ENCODE measurements at places on chromosomes 4 and X. TPM values are rescaled to one million over a fixed set of nuclear protein-coding genes. Genes with fewer than 3 reads are reported as not detected.
A peak's percentile ranks its signal among the peaks of the same experiment; 100 is the strongest.

The TDO2 gene
- 1.4 TPM for total RNA-seq

The GYG2 gene
- 22.0 TPM for total RNA-seq

The CD38 gene
- 2.5 TPM for total RNA-seq

The HSD17B13 gene
- 0.77 TPM for total RNA-seq

The FOXP3 gene
- total RNA-seq: 0.30 TPM

The SHROOM4 gene
- 2.2 TPM for total RNA-seq

The CPE gene
- 49.6 TPM for total RNA-seq

The HHIP gene
- total RNA-seq: 4.2 TPM

The DKK2 gene
- not detected for total RNA-seq

DNA sequence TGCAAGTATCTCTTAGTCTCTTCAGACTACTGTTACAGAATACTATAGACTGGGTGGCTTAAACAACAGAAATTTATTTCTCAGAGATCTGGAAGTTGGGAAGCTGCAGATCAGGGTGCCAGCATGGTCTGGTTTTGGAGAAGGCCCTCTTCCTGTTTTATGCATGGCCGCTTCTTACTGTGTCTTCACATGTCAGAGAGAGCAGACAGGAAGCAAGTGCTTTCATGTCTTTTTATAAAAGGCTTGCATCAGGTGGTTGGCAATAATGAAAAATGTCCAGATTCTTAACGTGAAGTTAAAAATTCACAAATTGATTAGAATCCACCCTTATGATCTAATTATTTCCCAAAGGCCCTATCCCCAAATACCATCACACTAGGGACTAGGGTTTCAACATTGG, 284.9 kb downstream of the RPA4 start:
- no peak for DNase-seq

GRCh38 chr4:70747874-70748273, 26.1 kb downstream of the RUFY3 start:
- no peak for DNase-seq

DNA sequence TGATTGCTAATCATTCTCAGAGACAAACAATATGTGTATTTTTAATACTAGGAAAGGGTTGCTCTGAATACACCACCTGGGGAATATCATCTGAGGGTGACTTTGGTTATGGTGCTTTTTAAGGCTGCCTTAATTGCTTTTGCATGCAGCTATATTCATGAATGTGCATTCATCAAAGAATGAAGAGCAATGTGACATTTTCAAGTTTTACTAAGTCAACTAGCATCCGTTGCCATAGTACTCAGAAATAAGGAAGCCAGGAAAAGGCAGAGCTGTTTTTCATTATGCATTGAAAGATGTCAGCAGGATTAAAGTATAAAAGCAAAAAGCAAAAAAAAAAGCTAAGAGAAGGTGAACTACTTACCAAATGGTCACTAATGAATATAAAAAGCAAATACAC, 67.4 kb upstream of the PCDH18 start:
- DNase-seq: no peak

- no peak for DNase-seq
Observed at GRCh38 chr4:74640111-74640903, 154.0 kb downstream of the BTC start.

GRCh38 chr4:2583092-2583491, 46.6 kb downstream of the FAM193A start:
- no peak for DNase-seq

GRCh38 chr4:153448003-153448731, 18.0 kb upstream of the TMEM131L start:
- DNase-seq: no peak

DNA sequence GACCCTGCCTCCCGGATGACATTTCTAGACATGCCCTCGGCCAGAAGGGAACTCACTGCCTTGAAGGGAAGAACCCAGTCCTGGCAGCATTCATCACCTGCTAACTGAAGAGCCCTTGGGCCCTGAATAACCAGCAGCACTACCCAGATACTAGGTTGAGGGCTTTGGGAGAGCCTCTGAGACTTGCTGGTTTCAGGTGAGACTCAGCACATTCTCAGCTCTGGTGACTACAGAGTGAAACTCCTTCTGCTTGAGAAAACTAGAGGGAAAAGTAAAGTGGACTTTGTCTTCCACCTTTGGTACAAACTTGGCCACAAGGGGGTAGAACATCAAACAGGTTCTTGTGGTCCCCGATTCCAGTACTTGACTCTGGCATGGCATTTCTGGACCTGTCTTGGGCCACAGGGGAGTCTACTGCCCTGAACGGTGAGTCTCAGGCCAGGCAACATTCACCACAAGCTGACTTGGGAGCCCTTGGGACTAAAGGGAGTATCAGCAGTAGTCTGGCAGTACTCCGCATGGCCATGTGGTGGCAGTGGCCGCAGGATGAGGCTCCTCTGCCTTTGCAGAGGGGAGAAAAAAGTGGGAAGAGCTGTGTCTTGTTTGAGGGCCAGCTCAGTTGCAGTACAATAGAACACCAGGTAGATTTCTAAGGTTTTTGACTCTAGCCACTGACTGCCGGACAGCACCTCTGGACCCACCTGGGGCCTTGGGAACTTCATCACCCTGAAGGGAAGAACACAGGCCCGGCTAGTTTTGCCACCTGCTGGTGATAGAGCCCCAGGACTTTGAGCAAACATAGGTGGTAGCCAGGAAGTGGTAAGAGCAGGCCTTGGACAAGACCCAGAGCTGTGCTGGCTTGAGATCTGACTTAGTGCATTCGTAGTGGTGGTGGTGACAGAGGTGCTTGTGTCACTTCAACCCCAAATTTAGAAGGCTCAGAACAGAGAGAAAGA, 414.8 kb downstream of the OPHN1 start:
- DNase-seq: no peak

- DNase-seq: no peak
Observed at GRCh38 chr4:111610681-111611080, 534.6 kb upstream of the FAM241A start.

DNA sequence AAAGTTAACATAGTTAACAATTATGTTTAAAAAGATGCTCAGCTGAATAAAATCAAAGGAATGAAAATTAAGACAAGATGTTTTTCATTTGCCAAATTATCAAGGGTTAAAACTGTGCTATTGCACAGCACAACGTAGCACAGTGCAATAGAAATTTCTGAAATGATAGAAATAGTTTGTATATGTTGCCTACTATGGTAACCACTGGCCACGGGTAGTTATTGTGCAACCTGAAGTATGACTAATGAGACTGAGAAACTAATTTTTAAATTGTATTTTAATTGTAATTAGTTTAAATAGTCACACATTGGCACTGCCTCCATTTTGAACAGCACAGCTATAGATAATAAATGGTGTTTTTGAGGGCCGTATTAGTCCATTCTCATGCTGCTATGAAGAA, 343.1 kb upstream of the FAM241A start:
- no peak for DNase-seq

GRCh38 chr4:139901531-139902320, 236.1 kb downstream of the MGST2 start:
- no peak for DNase-seq

GRCh38 chrX:12791257-12792228, at the start of gene PRPS2:
Gene PRPS2, plus strand, starts transcription at chrX:12791412. Its CDS starts 86 bp downstream, at chrX:12791498.
- peak; percentile 82 for DNase-seq

- DNase-seq: no peak
Observed at GRCh38 chrX:41666251-41666650, 22.5 kb upstream of the GPR34 start.

DNA sequence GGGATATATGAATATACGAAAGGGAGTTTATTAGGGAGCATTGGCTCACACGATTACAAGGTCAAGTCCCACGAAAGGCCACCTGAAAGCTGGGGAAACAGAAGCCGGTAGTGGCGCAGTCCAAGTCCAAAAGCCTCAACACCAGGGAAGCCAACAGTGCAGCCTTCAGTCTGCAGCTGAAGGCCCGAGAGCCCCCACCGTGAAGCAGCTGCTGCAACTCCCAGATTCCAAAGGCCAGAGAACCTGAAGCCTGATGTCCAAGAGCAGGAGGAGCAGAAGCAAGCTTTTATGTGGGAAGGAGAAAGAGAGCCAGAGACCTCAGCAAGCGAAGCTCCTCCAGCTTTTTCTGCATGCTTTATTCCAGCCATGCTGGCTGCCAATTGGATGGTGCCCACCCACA, 275.8 kb downstream of the PTTG2 start:
- no peak for DNase-seq

GRCh38 chrX:68794461-68794860, 34.4 kb upstream of the EFNB1 start:
- DNase-seq: no peak

- DNase-seq: no peak
Observed at GRCh38 chr4:146638786-146639505, at the start of gene POU4F2. Gene POU4F2, plus strand, starts transcription at chr4:146638893. Its CDS starts 248 bp downstream, at chr4:146639141.

DNA sequence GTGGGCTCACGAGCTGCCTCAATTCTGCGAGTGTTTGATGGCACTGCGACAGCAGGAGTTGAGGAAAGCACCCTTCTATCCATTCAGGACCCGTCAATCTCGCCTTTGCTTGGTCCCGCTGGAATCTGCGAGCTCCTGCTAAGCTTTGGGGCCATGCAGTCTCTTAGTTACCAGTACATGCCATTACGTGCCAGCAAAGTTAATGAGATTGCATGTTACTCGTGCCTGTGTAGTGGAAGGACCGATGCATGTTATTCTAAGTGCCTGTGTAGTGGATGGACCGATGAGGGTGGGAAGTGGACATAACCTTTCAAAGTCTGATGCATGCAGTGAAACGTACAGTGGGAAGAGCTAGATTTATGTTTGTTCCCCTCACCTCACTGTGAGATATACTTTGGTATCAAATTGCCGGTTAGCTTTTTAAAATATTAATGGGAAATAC, 569 bp downstream of the RPS3A start:
- no peak for DNase-seq

GRCh38 chr4:53346920-53347852, 18.7 kb downstream of the SCFD2 start:
- no peak for DNase-seq

GRCh38 chrX:133598601-133599335, 183.5 kb upstream of the GPC4 start:
- no peak for DNase-seq

- DNase-seq: no peak
Observed at GRCh38 chrX:37646254-37646653, 39.3 kb upstream of the XK start.

- DNase-seq: peak; percentile 33
Observed at GRCh38 chr4:121164291-121164690, at the start of gene TNIP3. Gene TNIP3, minus strand, starts transcription at chr4:121164321. Its CDS starts 196 bp downstream, at chr4:121164125.

- DNase-seq: no peak
Observed at GRCh38 chrX:16368696-16369095, 201.4 kb downstream of the MAGEB17 start.

Data from colonic mucosa (tissue), 4 donors.